Substantia nigra (tissue), 51 donors: ENCODE measurements at places on chromosomes 16 and 17.
A peak's percentile ranks its signal among the peaks of the same experiment; 100 is the strongest.

- DNase-seq, result no peak
Measured at GRCh38 chr16:67443265-67443664, 12.3 kb downstream of the HSD11B2 start.

DNA sequence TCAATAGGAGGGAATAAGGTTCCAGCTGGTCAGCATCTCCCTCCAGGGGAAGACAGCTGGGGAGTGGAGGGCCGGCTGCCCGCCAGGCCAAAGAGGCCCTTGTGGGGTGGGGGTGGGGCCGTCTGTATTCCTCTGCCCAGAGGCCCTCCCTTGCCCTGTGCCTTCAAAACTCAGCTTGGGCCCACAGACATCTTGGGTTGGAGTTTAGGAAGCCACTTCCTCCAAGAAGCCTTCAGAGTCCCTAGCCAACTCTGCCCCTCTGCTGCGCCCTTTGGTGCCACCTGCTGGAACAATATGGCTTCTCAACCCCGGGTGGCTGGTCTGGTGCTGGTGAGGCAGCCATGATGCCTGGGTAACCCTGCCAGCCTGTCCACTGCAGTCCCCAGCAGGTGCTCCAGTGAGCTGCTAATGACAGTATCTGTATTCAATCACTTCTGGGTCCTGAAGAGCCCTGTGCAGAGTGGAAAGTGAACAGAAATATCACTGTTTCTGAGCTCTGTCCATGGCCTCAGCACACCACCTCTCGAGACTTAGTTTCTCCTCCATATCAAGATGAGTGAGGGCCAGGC, 16.7 kb downstream of the HSD11B2 start:
- DNase-seq, result no peak

DNA sequence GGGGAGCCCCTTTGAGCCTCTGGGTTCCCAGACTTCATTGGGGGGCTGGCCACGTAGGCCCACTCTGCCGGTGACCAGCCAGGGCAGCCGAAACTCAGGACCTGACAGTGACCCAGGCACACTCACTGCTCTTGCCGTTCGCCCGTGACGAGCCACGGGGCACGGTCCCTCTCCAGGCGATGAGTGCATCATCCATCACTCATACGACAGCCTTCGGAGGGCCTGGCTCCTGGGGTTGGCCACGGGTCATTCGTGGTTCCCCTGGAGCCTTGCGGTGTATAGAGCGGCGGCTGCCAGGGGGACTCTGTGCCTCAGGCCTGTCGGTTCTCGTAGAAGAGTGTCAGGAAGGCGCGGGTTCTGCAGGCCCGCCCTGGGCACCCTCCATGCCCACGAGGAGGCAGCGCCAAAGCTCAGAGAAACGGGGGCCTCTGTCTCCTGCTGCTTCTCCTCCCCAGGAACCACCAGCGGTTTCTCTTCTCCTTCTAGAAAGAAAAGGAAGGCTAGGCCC, 11.2 kb upstream of the NUDT16L1 start:
- DNase-seq, result no peak

GRCh38 chr16:85350973-85351372, 238.7 kb upstream of the CIBAR2 start:
- DNase-seq, result peak; percentile 94

GRCh38 chr17:78397681-78398101, 19.2 kb downstream of the PGS1 start:
- DNase-seq, result no peak

DNA sequence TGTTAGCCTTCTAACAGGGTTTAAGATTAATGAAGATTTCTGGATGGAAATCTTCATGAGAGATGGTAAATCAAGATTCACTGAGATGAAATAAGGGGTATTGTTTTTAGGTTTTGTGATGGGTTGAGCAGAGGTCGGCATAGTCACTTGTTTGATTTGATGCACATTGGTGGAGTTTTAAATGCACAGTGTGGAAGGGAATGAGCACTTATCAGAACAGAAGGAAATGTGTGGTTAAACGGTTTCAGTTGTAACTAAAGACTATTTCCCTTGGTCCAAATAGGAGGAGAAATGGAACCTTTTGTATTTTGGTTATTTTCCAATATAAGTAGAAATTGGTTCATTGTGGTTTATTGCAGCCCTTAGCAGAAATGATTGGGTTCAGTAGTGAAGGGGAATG, 34.1 kb downstream of the CBFB start:
- no peak for DNase-seq

DNA sequence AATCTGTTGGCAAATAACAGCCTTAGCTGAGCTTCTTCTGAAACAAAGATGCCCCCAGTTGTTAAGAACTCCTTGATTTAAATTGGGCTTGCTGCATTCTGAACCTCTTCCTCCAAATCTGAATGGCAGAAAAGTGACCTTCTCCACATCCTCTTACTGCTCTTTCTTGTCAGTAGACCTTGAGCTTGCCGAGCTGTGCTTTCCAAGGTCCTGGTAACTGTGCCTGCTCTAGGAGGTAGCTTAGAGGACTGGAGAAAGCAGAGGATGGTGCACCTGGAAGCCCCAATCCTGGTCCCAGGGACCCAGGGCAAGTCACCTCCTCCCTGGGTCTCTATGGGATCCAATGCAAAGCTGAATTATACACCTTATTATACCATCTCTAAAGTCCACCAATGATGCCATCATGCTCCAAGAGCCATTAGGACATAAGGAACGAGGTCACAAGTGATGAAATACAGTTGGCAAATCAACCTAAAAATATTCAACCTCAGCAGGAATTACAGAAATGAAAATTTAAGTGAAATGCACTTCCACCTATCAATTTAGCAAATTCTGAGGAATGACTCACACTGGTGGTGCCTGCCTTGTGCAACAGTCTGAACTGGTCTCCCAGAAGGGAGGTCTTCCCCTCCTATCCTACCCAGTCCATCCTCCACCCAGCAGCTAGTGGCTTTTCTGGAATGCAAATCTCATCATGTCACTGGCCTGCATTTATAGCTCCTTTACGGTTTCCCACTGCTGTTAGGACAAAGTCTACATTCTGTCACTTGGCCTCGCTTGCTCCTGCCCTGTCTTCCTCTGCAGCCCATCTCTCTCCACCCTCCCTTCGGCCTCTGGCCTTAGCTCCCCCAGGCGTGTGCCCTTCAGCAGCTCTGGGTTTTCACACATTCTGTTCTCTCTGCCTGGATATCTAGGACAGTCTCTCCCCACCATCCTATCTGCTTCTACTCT, 36.6 kb downstream of the TOM1L2 start:
- no peak for DNase-seq

- DNase-seq, result no peak
Measured at GRCh38 chr16:69064764-69065313, 40.6 kb upstream of the HAS3 start.

DNA sequence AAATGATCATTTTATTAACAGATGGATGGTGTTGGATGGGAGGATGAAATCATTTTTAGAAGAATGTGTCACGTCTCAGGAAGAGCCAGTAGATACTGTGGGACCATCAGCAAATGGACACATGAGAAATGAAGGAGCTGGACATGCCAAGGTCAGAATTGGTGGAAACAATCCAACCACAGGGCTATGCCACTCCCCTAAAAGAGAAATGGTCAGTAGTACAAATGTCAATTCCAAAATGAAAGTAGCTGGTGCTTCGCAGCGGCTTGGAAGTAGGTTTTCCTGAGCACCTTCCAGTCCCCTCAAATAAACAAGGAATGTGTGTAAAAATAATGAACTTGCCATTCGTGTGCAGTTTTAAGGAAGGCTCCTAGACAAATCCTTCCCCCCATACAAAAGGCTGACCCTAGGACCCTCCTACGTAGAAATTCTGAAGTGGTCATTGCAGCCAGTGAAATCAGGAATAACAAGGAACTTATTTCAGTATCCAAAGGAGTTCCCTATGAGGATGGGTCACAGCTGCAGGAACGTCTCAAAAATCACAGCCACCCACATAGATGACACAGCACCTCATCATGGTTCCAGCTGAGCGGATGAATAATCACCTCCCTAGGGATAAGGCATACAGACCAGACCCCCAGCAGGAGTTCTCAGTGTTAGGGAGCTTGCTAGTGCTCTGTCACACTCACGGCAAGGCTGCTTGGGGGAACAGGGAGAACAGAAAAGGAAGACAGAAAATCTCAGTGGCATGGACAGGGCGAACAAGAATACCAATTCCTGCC, 239.2 kb downstream of the HS3ST3A1 start:
- DNase-seq, result no peak

DNA sequence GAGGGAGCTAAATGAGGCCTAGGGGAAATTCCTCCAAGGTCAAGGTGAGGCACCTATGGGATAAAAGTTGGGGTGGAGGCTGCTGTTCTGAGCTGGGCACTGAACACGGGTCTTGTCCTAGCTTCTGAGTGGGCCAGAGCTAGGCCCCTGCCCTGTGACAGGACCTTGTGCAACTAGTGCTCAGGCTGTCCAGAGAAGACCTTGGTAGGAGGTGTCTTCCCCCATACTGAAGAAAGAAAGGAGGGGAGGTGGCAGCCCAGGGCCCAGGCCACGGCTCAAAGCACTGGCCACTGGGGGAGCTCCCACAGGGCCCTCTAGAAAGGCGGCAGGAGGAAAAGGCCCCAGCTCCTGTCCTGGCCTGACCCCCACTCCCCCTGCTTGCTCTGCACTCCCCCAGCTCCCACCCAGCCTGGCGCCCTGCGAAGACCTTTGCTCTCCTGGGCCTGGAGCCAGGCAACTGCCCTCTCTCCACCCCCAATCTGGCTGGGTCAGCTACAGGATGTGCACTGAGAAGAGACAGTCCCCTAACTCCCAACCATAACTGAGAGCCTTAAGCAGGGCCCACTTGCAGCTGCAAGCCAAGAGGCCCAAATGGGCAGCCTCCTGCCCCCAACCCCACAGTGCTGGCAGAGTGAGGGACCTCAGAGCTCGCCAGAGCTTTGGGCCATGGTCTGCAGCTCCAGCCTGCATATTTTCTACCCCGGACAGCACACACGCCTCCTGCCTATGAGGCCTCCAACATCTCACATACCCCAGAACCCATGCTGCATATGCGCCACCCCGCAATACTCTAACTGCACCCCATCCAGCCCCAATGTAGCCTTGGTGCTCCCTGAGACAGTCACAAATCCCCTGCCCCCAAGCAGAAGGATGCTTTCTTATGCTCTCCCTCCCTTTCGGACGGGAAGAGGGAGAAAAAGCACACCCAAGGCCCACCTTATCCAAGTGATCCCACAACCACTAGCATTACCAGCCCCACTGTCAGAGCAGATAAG, 15.3 kb downstream of the HSD11B2 start:
- DNase-seq, result no peak

GRCh38 chr17:62665599-62665998, 38.1 kb downstream of the MRC2 start:
- no peak for DNase-seq

GRCh38 chr16:64522548-64522947, 599.3 kb downstream of the CDH11 start:
- no peak for DNase-seq

- no peak for DNase-seq
Measured at GRCh38 chr17:17872547-17873345, 36.0 kb upstream of the SREBF1 start.

DNA sequence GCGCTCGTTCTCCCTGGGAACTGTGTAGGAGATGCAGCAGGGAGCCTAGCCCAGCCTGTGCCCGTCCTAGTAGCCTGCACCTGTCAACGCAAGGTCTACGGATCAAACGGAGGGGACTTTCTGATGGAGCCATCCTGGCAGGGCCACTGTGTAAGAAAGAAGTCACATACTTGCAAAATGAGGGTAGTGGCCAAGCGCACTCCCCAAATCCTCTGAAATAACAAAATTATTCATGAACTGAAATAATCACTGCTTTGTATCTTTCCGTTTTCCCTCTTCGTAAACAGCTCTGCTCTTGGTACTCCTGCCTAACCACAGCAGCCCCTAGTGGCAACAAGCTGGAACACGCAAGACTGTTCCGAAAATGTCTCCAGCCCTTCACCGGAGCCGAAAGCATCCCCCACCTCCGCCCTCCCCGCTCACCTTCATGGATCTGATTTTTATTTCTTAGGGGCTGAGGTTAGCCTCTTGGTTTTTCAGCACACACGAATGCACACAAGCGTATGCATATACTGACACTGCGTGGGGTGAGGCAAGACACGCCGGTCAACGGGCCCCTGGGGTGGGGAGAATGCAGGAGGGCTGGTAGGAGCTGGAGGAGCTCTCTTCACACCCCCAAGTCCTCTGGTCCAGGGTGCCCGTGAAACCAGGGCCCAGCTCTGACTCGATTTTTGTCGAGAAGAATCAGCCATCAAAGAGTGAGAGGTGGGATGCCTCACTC, 100.8 kb downstream of the ABCC12 start:
- DNase-seq, result peak; percentile 64

DNA sequence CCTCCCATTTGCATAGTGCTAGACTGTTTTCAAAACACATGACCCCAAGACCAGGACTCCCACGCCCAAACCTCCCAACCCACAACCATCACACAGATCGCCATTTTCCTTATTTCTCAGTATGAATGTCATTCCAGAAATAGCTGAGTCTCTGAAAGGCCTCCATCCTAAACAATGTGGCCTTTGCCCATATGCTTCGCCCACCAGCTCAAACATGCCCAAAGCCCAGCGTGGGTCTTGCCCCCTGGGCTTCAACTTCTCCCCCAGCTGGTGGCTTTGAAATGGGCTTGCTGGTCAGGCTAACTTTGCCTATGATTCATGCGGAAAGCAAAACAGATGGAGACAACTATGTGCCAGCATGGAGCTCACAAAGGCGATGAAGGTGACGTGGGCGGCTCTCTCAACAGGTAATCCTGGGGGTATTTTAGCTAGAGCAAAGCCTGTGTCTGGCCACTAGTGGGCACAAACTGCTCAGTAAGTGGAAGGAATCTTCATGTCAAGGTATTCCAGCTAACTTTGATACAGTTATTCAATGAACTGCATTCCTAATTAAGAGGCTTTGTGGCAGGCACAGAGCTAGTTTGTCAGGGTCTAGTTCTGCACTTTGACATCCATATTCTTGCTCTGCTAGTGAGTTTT, 17.1 kb downstream of the PMP22 start:
- no peak for DNase-seq

GRCh38 chr17:19709841-19710240, 6.5 kb downstream of the SLC47A2 start:
- DNase-seq, result no peak

GRCh38 chr16:10753670-10754069, 10.0 kb downstream of the NUBP1 start:
- DNase-seq, result no peak

GRCh38 chr17:70259400-70259799, 90.1 kb downstream of the KCNJ2 start:
- DNase-seq, result no peak

DNA sequence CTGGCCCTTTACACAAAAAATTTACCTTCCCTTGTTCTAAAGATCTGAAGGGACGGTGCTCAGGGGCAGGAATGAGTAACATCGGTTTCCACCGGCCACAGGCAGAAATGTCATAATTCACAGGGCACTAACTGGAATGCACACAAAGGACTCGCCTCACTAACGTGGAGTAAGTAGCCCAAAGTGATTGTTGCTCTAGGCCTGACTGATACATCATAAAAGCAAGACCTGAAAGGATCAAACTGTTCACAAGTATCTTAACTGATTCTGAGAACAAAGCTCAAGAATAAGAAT, 8.9 kb upstream of the TCF25 start:
- no peak for DNase-seq
